ENCODE measurements at places on chromosomes 1 and 21. TPM values are rescaled to one million over a fixed set of nuclear protein-coding genes. Genes with fewer than 3 reads are reported as not detected.

- peak; percentile 98 for DNase-seq
Observed at GRCh38 chr1:119674111-119674526, 26.1 kb upstream of the ZNF697 start.

DNA sequence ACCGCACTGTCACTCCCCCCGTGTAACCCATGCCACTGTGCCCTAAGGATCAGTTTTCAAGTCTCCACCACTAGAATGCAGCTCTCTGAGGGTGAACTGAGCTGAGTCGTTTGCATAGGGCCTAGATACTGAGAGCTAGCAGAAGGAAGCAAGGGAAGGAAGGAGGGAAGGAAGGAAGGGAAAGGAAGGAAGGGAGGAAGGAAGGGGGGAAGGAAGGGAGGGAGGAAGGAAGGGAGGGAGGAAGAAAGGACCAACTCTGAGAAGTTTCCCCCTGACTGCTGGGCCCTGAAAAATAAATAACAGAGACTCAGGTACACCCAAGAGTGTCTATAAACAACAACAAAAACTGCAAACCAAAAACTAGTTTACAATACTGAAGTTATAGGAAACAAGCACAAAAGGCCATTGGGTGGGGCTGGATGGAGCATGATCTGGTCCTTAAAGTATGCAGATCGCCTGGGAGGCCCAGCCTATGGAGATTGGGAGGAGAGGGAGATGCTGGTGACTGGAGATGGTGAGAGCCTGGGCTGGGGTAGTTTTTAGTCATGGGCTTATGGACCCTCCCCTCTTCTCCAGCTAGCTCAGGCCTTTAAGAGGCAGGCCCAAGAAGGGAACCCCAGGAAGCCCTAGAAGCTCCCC is 1.7 kb upstream of the MRPS15 start:
- DNase-seq = peak; percentile 53

- no peak for DNase-seq
Observed at GRCh38 chr1:36924282-36924811, 110.0 kb downstream of the GRIK3 start.

DNA sequence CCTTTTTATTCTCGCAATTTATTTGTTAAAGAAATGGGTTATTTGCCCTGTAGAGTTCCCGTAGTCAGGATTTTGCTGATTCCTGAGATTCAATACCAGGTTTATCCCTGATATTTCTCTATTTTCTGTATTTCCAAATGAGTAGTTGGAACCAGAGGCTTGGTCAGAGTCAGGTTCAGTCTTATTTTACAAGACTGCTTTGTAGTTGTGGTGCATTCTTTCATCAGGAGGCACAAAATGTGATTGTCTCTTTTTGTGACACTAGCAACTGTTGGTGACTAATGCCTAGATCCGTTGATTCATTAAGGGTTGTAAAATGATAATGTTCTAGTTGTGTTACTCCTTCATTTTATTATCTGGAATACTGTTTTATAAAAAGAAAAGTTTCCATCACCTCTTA is 95.5 kb upstream of the TPTE start:
- no peak for DNase-seq

- no peak for DNase-seq
Observed at GRCh38 chr21:40516335-40516734, 330.6 kb downstream of the DSCAM start.

GRCh38 chr21:27480841-27481261 is 514.0 kb upstream of the ADAMTS5 start:
- no peak for DNase-seq

- DNase-seq = no peak
Observed at GRCh38 chr1:9084906-9085305, 15.5 kb upstream of the SLC2A5 start.

GRCh38 chr1:11927866-11928592 is 1.8 kb upstream of the KIAA2013 start:
- DNase-seq = peak; percentile 60

DNA sequence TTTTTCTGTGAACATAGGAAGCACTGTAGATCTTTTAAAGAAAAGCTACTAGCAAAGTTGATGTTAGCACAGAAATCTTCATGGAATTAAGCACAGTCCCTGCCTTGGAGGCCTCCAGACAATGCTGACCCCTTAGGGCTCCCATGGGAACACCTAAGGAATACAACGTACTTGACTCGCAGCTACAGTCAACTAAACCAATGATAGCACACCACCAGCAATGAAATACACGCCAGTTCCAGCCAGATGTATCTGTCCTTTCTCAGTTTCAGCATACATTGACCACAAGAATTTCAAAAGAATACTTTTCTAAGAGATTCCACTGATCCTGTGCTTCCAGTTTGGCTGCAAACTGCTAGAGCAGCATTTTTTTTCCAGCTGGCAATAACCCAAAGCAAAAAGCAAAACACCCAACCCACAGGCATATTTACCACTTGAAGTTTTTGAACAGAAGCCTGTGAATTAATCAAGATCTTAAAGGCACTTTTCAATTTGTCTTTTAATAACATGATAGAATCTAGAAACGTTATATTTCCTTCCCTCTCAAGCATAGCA is 42.8 kb upstream of the KRTAP11-1 start:
- no peak for DNase-seq

DNA sequence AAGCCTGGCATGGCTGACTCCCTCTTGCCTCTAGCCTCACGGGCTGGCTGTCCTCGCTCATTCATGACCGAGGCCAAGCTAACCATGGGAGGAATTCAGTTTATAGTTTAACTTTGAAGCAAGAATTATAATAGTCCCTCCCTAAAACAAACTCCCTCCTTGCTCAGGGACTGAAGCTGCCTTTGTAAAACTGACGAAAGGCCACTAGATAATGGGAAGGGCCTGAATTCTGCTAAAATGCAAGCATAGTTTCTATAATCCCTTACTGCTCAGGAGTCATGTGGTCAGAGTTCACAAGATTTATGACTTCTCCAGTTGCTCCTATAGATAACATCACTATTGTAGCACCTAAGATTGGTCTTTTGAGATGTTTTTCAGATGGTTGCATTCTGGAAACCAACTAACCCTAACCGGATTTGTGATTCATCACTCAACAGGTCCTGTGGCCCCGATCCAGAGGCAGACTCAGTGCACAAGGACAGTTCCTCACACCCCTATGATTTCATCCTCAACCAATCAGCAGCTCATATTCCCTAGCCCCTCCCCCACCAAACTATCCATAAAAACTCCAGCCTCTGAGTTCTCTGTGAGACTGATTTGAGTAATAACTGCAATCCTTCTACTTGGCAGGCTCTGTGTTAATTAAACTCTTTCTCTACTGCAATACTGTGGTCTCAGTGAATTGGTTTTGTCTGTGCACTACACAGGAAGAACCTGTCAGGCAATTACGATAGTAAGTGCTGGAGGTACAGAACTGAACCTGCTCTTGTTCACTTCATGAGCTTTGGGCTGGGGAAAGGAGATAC is 26.4 kb downstream of the HHIPL2 start:
- DNase-seq = peak; percentile 99

GRCh38 chr1:91833946-91834345 is 52.0 kb downstream of the TGFBR3 start:
- DNase-seq = no peak

DNA sequence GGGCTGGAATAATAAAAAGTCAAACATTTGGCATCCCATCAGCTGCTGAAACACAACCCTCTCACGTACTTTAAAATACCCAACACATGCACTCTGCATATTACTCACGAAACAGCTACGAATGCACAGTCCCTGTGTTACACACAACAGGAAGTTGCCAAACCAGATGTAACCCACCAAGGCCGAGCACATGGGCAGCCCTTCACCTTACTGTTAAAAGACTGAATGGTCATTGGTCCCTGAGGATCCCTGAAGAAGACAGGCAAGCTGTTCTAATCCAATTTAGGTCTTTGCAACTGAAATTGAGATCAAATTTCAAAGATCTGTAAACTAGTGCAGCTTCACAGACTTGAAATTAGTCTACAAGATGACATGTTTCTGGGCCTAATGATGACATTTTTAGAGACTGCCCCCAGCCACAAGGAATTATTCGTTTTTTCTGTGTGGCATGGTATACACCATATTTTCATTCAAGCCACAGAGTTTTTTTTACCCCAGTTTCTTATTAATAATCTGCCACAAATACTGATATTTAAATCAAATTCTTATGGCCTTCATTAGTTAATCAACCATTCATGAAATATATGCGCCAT is 25.6 kb upstream of the IER5 start:
- no peak for DNase-seq

DNA sequence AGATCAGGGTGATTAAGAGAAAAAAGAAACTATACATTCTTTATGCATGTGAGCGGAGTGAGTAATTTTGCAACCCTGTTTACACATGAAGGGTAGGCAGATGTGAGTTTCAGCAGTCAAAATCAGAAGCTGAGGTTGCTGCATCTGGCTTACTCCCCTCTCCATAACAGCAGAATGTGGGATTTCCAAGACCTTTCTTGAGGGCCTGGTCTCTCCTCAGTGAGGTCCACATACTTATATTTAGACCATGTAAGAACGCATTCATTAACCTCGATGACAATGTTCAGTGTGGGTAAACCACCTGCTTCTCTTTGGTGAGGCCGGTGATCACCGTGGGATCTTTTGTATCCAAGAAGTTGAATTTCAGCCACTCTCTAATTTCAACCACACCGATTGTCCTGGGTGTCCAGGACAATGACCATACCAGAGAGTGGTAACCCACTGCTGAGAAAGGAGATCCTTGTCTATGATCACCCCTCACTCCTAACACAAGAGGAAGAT is 18.7 kb upstream of the RAP1A start:
- no peak for DNase-seq

DNA sequence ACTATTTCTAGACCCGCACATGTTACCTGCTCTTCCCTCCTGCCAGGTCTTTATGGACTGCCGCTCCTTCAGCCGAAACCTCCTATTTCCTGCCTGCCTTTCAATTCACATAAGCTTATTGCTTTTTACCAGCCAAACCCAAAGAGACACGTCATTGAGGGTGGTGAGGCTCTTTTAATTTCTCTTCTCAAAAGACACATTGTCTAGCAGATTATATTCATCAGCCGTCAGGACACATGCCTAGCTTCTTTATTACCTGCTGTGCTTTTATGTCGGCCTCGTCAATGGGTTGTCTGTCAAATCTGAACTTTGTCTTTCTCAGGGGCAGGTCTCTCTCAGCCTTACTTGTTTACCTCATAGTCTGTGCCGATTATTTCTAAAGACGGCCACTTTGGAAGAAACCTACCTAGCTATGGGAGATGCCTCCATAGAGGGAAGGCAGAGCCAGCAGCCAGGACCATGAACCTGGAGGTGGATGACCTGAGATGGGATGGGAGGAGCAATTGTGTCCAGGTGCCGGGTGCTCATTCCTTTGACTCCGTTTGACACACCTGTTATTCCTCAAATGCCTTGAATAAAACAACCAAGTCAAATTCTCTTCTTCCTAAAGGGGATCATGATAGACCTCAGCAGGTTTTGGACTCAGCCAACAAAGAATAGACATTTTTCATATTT is 42.0 kb downstream of the ZBTB18 start:
- DNase-seq = no peak

DNA sequence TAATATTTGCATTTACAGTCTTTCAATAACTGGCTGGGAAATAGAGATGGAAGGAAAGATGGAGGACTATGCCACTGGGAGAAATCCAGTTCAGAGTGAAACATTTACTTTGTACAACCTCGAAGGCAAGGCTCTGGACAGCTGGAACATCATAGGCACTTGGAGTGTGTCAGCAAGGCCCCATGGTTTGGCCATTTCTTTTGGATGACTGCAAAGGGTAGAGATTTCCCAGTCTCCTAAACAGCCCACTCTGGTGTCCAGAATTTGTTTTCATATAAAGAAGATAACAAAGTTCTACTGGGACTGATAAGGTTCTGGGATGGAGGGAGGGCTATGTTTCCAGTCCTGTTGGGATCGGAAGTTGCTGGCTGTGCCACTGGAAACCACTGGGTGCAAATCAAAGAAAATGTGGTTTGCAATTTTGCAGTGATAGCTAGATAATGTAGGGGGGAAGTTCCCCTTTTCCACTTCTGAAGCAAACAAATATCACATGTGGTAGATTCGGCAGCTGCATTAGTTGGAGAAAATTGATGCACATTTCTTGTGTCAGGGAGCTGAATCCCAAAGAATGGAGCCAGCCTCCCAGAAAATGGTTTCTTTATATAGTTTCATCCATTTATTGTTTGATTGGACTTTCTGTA is 16.2 kb downstream of the KCND3 start:
- no peak for DNase-seq

DNA sequence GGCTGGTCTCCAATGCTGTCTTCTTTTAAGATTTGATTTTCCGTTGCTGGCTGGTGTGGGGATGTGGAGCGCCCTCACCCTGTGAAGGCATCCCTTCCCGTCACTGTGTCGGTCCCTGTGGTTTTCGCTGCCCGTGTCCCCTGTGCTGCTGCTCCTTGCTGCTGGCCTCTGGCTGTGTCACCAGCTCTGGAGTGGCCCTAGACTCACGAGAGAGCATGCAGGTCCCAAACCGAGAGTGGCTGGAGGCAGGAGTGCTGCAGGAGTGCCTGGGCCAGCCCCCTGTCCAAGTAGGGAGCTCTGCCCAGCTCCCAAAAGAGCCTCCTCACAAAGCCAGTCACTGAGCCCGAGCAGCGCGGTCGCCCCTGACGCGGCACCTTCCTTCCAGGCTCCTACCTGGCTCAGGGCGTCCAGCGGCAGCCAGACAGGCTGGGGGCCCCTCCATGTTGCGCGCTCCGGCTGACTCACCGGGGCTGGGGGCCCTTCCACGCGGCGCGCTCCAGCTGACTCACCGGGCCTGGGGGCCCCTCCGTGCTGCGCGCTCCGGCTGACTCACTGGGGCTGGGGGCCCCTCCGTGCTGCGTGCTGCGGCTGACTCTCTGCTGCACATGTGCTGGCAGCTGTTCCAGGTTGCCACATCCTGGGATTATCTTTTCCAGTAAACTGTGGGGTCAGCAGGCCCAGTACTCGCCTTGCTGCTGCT is 106.7 kb upstream of the COL6A1 start:
- no peak for DNase-seq

DNA sequence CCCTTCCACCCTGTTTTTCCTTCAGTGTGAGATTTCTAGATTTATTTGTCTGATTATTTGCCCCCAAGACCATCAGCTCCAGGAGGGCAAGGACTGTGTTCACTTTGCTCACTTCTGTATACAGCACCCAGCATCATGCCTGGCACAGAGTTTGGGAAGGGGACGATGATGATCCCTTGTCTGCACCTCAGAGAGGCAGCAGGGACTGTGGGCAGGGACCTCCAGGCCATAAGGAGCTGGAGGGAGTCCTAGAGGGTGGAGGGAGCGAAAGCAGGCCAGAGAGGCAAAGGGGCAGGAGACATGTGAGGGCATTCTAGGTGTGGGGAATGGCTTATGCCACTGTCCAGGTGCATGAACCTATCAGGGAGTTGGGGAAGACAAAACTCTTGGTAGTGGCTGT is 32.8 kb downstream of the H3-3A start:
- no peak for DNase-seq

The ANGPTL3 gene
- not detected for total RNA-seq

The LMX1A gene
- total RNA-seq = not detected

The AVPR1B gene
- not detected for total RNA-seq

The ACTL8 gene
- total RNA-seq = 0.55 TPM

The LCE2B gene
- not detected for total RNA-seq

The LRRC71 gene
- total RNA-seq = not detected

The NID1 gene
- not detected for total RNA-seq

The CNKSR1 gene
- total RNA-seq = 33.4 TPM

The HPCAL4 gene
- not detected for total RNA-seq

The PKNOX1 gene
- total RNA-seq = 8.9 TPM

The CFHR3 gene
- total RNA-seq = 0.28 TPM

The MPL gene
- 0.76 TPM for total RNA-seq

The AJAP1 gene
- not detected for total RNA-seq
